Activated naive CD4-positive, alpha-beta T cell treated with Interleukin-2 at 50 U/mL for 16 hours (primary cell): ENCODE measurements at places on chromosomes 1 and 21.

DNA sequence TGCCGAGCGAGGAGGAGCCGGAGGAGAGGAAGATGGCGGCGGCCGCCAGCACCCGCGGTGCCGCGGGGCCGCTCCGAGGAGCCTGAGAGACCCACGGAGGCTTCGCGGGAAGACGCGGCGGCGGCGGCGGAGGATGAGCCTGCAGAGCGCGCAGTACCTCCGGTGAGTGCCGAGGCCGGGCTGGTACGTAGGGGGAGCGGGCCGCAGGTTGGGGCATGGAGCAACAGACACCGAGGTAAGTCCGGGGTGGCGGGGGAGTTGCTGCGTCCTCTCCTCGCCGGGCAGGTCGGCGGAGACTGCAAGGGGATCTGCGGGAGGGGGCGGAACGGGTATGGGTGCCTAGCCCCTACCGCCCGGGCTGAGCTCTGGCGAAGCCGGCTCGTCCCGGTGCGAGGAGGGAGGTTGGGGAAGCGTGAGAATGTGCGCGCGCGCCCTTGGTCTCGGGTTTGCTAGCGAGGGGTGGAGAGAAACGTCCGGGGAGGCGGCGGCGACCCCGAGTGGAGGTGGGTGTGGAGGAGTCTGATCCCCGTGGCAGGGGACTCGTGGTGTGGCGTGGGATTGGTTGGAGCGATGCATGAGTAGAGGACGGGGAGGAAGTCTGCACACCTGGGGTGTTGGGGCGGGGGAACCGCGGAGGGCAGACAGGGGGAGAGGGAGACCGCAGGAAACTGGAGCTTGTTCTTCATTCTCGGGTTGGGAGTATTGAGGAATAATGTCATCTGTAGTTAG, at the start of gene SMG7:
Gene SMG7 (plus strand): TSS at position 12 of the 729 bp plus-strand sequence. CDS start 122 bp downstream, at position 134.
- DNase-seq: peak; percentile 53

DNA sequence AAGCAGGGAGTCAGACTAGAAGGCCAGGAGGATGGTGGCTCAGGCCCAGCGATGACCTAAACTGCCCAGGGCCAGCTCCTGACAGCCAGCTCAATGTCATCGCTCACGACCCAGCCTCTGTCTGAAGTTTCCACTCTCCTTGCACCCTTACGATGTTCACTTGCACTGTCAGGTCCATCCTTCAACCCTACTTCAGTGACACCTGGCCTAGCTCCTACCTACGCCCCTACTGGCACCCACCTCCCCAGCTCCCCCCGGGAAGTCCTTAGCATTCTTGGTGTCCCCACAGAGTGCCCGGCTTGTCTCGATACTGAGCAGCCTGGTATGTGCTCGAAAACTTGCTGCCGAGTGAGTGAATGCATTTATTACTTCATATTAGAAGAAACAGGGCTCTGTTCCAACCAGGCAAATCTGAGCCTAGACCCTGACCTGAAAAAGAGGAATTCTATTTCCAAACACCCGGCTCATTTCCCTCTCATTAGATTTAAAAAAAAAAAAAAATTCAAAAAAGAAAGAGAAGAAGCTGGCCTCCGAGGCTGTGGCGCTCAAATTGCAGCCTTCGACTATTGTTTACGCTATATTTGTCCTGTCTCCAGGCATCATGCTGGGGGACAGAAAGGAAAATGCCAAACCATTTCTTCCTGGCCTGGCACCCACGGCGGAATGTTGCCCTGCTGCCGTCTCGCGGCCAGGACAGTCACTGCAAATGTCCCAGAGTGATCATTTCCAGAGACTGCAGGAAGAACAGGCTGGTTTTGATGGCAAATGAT, 29.8 kb upstream of the LRRC38 start:
- no peak for DNase-seq

DNA sequence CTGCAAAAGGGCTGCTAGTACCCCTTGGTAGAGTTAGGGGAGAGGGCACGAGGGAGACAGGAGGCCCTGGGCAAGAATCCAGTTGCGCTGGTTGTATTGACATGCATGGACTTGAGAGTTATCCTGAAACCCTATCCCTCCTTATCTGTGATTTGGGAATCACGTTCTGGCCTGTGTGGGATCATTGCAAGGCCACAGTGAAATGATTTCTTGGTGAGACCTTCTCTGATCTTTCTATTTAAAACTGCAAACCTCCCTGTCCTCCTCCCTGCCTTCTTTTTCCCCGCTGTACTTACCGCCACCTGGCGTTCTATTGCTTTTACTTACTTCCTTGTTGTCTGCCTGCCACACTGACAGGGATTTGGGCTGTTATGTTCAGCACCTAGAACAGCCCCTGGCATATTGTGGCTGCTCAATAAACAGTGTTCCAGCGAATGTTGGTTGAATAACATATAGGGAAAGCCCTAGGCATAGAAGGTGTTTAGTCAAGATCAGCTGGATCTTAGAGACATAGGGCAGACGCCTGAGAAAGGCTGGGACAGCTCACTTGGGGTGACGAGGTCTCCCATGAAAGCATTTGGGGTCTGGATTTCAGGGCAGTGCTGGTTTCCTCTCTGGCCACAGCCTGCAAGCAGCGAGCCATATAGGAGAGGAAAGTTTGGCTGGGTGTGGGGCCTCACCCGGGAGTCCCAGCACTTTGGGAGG, 25.6 kb downstream of the ALPL start:
- DNase-seq: no peak

- no peak for DNase-seq
Measured at GRCh38 chr21:31235671-31236450, 108.2 kb downstream of the TIAM1 start.
